Jurkat, Clone E6-1 (cell line): ENCODE measurements at places on chromosomes 2 and 18.

DNA sequence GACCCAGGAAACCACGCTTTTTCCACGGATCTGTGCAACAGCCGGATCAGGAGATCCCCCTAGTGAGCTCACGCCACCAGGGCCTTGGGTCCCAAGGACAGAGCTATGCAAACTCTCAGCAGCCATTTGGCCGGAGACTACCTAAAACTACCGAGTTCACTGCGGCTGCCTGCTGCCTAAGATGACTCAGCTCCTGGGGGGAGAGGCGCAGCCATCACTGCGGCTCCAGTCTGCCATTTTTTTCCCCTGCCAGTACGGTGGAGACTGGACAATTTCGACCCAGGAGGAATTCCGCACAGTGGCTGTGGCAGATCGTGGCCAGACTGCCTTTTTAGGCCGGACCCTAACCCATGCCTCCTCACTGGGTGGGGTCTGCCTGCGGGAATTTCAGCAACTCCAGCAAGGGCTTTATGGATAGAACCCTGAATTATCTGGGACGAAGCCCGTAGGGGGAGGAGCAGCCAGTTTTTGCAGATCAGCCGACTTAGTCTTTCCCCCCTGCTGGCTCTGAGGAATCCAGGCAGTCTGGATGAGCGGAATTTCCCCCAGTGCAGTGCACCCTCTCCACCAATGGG is 424.9 kb upstream of the UBE2E3 start:
- no peak for DNase-seq

DNA sequence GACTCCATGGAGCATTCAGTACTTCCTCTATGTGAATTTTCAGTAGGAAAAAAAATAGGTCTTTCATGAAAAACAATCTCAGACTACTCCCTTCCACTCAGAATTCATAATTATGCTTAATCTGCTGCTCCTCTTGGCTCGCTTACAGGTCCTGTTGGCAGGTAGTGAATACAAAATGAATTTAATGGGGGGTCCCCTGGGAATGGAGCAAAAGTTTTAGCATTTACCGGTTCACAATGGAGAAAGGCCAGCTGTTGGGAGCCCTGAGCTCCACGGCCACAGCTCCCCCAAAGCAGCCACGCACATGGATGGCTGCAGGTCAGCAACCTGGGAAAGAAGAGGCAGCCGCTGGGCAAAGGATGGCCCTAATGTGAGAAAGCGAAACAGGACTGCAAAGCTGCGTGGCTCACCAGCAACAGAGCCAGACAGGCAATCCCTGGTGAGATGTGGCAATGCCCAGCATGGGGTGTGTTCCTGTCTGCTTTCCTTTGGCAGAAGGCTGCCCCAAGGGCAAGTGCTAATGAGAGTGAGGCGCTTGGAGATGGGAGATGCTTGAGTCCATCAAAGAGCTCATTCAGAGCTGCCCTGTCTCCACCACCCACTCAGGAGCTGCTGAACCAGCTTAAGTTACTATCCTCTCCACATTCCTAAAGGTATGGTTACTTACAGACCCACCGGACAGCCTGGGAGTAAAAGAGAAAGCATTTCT is 447.4 kb downstream of the EPHA4 start:
- no peak for DNase-seq

GRCh38 chr2:24824966-24825882 is 32.0 kb downstream of the CENPO start:
- DNase-seq = peak; percentile 55

- no peak for DNase-seq
Measured at GRCh38 chr18:59575995-59576394, 121.2 kb downstream of the CCBE1 start.

DNA sequence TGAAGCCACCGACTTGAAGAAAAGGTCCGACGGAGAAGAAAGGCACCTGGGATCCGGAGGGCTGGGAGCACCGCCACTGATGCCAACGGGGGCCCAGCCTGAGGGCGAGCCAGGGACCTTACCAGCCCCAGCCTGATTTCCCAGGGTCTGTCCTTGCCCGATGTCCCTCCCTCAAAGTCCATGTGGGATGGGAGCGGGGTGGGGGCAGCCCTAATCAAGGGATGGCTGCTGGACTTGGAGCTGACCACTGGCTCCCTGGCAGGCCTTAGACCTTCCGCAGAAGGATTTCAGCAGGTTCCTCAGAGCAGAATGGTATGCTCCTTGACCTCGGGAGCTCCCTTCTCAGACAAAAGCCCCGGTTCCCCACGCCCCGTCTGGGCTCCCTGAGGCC is 99.6 kb downstream of the ZFP36L2 start:
- no peak for DNase-seq

DNA sequence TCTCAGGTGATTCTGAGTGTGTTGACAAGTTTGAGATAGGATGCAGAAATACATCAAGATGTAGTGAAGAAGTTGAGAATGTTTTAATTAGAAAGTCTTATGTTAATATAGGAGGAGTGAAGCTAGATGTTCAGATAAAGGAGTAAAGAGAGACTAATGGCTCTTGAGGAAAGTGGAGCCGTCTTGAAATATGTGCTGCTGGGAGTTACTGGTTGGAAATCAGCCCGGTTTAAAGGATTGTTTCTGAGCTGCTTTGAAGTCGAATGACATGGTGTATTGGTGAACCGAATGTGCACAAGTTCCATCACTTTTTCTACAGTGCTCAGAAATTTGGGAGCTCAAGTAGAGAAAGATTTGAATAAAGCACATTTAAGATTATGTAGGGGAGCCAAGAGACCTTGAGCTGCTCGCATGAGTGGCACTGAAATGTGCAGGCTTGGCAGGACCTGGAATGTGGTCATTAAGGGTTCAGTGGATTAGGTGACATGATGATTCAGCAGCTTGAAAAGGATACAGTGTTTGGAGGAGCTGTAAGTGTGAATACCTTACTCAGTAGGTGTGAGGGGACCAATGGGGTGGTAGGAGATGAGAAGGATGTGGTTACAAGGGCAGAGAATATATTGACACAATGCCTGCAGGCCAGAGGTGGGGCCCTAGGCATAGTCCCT is 68.6 kb downstream of the CAB39 start:
- no peak for DNase-seq

DNA sequence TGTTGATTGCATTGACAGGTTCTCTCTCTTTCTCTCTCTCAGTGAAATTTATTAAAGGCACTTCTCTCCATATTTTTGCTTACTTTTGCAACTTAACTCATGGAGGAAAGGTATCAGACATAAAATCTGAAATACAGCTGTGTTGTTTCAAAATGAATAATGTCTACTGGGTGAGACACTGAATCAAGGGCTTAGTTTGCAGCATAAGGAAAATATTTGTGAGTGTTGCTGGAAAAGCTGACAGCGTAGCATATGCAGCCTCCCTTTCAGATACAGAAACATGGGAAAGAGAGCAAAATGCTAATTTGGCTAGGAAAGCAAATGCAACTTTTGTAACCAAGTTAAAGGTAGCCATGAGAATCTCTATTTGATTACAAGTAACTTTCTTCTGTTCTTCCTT is 81.5 kb upstream of the COL3A1 start:
- no peak for DNase-seq

DNA sequence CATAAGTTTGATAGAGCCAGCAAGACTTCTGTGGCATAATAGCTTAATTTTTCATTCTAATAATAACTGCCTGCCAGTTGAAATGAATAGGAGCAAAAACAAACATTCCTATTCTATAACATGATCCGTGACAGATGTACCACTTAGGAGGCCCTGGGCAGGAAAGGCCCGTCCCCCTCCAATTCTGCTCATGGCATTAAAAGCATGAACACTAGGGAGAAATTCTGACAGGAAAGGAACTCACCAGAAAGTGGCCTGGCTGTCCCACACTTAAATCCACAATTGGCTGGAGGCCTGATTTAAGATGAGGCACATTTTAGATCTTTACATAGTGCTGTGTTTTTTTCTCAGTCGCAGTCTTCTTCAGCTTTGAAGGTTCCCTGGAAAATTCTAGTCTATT is 261.9 kb upstream of the ETAA1 start:
- DNase-seq = no peak

- no peak for DNase-seq
Measured at GRCh38 chr18:8771930-8772329, 66.6 kb downstream of the MTCL1 start.

- no peak for DNase-seq
Measured at GRCh38 chr2:204015118-204015843, 78.7 kb downstream of the ICOS start.

- peak; percentile 64 for DNase-seq
Measured at GRCh38 chr2:241877989-241878970, 8.8 kb downstream of the RTP5 start.

- DNase-seq = peak; percentile 9
Measured at GRCh38 chr2:19769513-19769912, 132.3 kb downstream of the TTC32 start.

GRCh38 chr18:77876319-77876865 is 626.7 kb downstream of the GALR1 start:
- no peak for DNase-seq

- DNase-seq = peak; percentile 51
Measured at GRCh38 chr2:207530160-207531031, 634 bp downstream of the CREB1 start.

- no peak for DNase-seq
Measured at GRCh38 chr18:30765247-30765646, 277.3 kb downstream of the DSC3 start.

DNA sequence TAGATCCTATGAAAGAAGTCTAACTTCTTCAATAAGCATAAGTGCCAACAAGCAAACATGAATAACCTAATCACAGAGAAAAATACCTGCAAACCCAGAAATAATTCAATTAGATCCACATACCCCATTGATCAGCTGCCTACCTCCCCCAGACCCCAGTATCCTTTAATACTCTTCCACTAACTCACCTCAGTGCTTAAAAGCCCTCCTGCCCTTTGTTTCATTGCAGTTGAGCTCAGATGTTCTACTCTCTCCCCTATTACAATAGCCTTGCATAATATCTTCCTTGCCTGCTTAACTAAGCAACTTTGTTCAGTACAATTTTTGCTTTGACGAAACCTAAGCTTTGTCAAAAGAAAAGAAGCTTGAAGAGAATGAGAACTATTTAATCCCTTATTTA is 156.0 kb upstream of the ZC3H15 start:
- DNase-seq = no peak

DNA sequence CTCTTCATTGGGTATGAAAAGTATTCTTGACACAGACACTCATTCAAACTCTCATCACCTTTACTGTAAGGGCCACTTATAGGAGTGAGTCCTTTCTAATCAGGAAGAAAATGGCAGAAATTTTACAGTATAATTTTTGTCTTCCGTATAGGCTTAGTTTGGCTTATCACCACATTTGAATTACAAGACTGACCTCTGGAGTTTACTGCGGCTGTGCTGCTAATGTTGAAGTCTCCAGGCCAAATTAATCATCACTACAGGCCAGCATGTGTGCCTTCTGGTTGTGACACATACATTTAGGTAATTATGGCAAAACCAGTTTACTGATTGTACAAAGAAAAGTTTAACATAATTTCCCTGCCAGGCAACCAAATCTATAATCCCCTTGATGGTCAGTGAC is 753.6 kb upstream of the GCFC2 start:
- no peak for DNase-seq
